Vagina (tissue), 2 donors: ENCODE measurements at places on chromosomes 13 and 19.

DNA sequence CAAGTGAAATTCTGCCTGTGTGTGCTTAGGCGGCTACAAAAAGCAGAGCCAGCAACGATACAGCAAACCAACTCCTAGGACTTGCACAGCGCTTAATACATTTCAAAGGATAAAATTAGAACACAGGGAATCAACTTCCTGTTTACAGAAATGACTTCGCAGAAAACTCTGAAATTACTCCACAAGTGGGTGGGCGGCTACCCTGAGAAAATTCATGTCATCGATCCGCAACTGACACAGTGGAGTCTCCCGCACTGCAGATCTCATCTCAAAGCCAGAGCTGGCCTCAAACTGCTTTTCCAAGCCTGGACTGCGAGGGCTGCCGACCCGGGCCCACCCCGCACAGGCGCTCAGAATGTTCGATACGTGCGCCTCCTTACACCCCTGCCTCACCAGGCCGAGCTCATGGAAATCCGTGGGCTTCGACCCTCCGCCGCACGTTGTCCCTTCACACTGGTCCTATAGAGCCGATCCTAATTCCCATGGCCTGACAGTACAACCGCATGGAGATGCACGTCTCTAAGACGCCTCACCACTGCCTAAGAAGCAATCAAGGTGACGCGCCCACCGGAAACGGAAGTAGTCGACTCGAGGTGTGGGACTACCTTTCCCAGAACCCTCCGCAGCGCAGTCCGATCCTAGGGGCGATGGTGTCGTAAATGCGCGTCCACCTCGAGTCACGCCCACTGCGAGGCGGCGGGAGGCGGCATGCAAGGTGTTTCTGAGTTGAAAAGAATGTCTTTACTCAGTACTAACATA, at the start of gene ZNF229:
Gene ZNF229 (minus strand): TSS at position 557 of the 759 bp plus-strand sequence. CDS start 5,625 bp downstream, outside the sequence.
- no peak for DNase-seq

DNA sequence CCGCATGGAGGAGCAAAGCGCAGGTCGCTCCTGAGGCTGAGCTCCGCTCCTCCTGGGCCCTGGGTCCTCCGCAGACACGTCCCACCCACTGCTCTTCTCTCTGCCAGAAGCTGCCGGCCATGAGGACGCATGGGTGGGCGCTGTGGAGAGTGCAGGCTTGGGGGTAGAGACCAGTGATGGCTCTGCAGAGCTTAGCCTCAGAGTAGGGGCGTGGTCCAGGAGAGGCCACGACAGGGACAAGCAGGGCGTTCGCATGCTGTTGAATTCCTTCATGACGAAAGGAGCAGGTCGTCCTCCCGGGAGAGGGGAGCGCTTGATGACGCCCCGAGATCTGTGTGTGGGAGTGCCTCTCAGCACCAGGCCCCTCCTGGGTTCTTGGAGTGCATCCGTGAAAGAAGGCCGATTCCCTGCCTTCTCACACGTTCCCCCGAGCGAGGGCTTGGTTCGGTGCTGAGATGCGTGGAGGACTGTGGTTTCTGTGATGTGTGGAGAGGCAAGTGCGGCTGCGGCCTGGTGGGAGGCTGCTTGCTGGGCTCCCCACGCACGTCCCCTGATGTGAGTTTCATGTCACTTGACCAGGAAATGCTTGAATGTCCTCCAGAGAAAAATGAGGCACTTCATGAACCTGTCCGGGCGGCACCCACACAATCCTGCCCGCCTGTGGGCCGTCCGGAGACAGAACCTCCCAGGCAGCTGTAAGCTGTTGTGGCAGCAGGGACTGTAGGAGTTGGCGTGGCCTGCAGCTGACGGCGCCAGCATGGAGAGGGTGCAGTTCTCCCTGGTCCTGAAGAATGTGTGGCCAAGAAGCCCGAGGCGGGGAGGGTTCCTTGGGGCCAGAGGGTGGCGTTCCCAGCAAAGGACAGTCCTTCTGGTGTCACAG, 4.5 kb downstream of the SF3A2 start:
- no peak for DNase-seq

DNA sequence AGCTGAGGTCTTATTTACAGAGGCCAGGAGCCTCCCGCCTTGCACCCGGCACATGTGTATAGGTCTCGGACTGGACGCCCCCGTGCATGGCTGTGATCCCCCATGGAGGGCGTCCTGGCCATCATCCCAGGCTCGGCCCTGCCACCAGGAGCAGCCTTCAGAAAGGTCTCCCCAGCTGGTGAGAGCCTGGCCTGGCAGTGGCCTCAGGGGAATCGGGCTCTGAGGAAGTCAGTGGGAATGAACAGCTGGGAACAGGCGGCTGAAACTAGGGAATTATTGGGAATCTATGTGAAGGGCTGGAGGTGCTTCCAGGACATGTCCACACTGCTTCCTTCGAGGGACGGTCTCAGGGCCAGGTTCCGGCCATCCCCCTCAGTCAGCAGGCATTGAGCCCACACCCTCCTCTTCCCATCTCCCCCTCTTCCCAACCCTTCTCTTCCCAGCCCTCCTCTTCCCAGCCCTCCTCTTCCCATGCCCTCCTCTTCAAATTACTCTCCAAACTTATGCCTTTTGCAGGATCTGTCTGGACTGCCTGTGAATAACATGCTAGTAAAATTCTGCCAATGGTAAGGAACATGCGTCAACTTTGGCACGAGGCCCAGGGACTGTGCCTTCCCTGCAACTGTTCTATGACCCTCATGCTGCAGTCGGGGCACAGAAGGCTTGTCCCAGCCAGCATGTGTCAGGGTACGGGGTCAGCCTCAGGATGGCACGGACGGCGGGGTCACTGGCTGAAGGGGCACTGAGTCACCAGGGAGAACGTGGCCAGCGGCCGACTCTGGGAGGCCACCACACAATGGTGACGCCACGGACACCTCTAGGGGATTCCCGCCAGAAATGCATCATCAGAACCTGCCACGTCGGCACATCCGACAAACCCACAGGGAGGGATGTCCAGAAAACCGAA, 24.2 kb upstream of the C13orf46 start:
- no peak for DNase-seq

DNA sequence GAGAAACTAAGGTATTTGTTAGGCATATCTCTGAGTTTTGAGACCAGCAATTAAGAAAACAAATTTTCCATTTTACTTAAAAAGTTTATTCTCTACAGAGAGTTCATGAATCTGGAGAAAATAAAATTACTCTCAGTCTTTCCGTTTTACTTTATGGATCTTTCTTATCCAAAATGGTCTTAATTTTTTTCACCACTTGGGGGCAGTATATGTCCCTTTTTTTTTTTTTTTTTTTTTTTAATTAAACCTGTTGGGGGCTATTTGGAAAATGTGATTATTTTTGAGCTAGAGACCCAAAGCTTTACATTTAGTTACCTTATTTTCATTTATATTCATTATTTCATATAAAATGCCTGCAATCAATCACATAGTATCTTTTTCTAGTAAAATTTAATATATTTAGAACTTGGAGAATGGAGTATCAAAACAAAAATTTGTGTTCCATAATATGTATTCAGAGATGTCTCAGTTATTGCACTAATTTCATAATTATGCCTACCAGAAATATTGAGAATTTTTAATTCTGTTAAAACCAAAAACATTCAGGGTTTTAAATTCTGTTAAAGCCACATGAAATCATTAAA, 27.1 kb downstream of the PIBF1 start:
- no peak for DNase-seq

GRCh38 chr13:98377635-98378378, 199.1 kb downstream of the STK24 start:
- no peak for DNase-seq

- no peak for DNase-seq
Measured at GRCh38 chr13:42997381-42997780, 5.3 kb upstream of the EPSTI1 start.

GRCh38 chr19:1860821-1861598, 2.4 kb downstream of the KLF16 start:
- no peak for DNase-seq
